Fibroblast of villous mesenchyme (primary cell): ENCODE measurements at places on chromosomes 13 and 19.

GRCh38 chr19:21705393-21705792 lies 62.0 kb downstream of the ZNF100 start:
- DNase-seq = no peak

- DNase-seq = no peak
Observed at GRCh38 chr19:10043286-10043927, 30.1 kb downstream of the RDH8 start.

GRCh38 chr13:73970421-73971055 lies 163.7 kb downstream of the KLF12 start:
- no peak for DNase-seq

DNA sequence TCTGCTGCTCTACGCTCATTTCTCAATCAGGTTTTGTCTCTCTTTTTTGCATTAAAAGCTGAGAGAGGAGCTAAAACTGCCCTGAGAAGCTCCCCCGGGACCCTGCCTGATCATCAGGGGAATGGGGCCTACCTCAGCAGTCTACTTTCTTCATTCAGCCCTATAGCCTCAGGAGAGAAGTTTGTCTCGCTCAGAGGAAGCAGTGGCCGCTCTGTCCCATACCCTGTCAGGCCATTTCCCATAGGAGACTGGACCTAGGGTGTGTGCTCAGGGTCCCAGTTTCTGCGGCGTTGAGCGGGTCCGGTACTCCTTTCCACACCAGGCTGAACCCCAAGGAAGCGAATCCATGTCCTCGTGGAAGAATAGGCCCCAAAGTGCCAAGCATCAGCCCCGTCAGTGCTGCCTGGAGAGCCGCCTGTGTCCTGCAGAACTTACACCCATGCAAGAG lies 21.7 kb downstream of the UBE2L5 start:
- no peak for DNase-seq

GRCh38 chr13:20149762-20150161 lies 11.1 kb downstream of the GJA3 start:
- no peak for DNase-seq

GRCh38 chr19:40139533-40140287 lies 49.0 kb upstream of the ZNF780A start:
- peak; percentile 68 for DNase-seq

DNA sequence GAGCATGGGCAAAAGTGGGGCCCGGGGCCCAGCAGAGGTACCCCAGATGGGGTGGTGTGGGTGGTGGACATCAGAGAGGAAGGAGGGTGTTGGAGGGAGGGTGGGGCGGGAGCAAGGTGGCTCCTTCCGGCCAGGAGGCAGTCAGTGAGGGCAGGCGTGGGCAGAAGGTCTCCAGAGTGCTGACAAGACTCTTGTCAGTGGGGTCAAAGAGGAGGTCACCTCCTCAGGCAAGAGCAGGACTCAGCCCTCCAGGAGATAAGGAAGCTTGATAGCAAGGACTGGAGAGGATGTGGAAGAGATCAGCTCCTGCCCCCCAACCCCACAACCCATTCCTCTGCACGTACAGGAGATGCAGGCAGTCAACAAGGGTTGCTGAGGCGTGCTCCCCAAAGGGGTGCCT lies 9.8 kb downstream of the GJA3 start:
- DNase-seq = no peak

- peak; percentile 19 for DNase-seq
Observed at GRCh38 chr13:72726726-72727416, 558 bp downstream of the MZT1 start.

DNA sequence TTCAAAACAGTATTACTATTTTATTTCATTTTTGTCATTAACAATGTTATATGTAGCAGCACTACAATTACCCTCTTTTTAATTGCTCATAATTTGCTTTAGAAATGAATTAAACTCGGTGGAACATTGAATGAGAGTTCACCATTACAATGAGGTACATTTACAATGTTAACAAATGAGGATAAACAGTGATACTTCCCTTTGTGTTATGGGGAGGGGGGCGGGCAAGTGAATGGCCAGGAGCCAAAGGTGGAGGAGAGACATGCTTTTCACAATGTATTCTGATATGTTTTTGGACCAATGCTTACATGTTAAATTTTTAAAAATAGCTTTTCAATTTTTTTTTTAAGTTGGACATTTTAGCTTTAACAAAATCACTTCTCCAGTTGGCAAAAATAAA lies 34.2 kb downstream of the NALCN start:
- DNase-seq = no peak

GRCh38 chr19:51131780-51132680 lies 7.3 kb downstream of the SIGLEC9 start:
- DNase-seq = peak; percentile 98

- DNase-seq = peak; percentile 78
Observed at GRCh38 chr13:40438999-40439797, 227.2 kb downstream of the FOXO1 start.

GRCh38 chr19:1860042-1860775 lies 3.2 kb downstream of the KLF16 start:
- DNase-seq = peak; percentile 78

- peak; percentile 75 for DNase-seq
Observed at GRCh38 chr13:51396352-51396751, 56.5 kb downstream of the INTS6 start.
